Stimulated activated CD8-positive, alpha-beta memory T cell treated with anti-CD3 and anti-CD28 coated beads, Interleukin-7, amount 100 ng/mL, for 24 hours (primary cell): ENCODE measurements at places on chromosomes 4 and X.
A peak's percentile ranks its signal among the peaks of the same experiment; 100 is the strongest.

DNA sequence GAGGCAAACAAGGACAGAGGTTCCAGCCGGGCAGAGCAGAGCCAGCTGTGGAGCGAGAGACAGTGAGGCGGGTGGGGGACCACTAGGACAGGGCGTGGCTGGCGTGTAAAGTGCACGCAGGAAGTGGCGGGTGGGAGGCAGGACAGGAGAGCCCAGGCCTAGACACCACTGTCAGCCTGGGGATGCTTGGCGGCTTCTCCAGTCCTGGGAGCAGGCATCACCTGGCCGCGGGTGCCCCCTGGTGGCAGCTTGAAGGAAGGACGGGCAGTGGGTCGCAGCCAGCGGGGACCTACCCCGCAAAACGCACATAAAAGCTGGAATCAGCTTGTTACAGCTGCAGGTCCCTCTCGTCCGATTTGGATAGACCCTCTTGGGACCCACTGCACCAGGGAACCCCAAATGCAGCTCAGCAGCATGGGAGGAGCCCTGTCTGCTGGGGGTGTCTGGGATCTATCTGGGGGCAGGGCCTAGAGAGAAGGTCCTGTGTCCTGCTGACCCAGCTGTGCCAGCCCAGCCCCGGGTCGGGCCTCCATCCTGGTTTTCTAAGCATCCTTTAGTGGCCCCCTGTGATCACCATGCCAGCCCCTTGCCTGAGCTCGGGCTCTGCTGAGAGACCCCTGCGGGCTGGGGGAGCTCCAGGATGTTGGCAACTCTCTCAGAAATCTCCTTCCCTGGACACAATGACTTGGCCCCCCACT lies 57.7 kb downstream of the WFS1 start:
- peak; percentile 71 for DNase-seq

- DNase-seq, result no peak
Measured at GRCh38 chrX:21757960-21758359, at the start of gene SMPX. TSS of gene SMPX (minus strand) at chrX:21758116. CDS start at chrX:21754290, 3,826 bp downstream.

DNA sequence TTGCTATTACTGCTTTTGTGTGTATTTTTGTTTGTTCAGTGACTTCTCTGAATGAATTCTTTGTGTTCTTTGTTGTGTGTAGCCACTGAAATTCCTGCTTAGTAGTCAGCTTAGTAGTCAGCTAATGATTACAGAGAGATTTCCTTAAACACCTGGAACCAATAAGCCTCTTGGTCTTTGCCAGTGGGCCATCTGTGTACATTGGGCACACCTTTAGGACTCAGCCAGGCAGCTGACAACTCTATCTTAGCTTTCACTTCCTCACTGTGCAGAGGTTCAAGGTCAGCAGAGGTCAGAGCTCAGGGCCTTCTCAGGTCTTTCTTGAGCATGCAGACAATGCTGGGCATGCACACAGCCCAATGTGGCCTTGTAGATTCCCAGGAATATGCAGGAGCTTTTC lies 59.3 kb downstream of the RWDD4 start:
- no peak for DNase-seq

- DNase-seq, result no peak
Measured at GRCh38 chr4:186807808-186808629, 84.4 kb upstream of the FAT1 start.

GRCh38 chr4:111546881-111547280 lies 598.4 kb upstream of the FAM241A start:
- DNase-seq, result no peak

DNA sequence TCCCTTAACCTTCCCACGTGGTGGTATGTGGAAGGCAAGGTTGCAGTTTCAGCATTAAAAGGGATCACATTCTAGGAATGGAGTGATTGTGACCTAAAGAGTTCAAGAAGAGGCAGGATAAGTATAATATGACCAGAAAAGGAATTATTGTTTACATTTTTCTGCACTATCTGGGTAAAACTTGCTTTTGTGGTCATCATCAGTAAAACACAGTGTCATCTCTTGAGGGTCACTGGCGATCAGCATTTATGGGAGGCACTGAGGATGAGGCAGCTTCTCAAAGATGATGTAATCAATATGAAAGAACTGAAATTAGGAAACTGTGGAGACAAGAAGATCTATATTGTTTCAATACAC lies 88.7 kb downstream of the CFAP299 start:
- no peak for DNase-seq

DNA sequence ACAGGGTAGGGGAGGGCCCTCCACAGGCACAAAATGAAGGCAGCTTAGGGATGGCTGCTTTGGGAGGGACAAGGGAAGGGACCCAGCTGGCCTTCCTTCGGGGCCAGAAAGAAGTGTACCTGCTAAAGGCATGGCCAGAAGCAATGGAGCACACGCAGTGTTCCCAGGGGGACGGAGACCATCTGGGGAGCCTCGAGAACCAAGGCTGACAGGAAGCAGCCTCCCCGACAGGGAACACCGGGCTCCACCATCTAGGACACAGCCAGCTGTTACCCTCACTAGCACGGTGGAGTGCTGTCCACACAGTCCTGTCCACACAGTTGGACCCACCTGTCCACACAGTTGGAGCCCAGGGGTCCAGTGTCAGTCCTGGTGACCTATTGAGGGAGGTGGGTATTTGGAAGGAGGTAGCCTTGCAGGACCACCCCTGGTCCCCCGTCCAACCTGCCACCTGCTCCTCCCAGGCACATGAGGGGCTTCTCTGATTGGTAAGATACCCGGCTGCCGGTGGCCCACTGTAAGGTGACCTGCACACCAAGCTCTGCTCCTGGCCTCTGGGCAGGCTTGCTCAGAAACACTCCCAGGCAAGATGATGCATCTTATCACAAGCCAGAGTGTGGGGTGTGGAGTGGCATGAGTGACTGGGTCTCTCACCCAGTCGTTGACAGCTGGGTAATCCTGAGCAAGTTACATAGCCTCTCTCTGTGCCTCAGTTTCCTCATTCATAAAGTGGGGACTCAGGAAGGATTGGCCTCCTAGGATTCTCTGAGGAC lies 20.5 kb upstream of the AFAP1 start:
- no peak for DNase-seq

- DNase-seq, result no peak
Measured at GRCh38 chrX:1587161-1587560, 4.2 kb upstream of the AKAP17A start.

DNA sequence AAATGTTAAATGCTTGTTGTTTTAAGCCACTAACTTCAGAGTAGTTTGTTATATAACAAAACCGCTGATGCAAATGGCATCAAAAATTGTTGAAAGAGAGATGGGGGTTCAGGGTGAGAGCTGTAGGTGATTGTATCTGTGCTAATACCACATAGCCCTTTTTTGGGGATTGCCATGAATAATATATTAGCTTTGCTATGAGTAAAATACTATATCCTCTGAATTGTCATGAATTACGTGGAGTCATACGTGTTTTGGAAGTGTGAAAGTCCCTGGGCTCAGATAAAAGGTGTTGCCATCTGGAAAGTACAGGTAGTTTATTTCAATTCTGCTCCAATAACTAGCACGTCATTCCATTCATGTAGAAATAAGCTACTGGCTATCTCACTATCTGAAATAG lies 30.6 kb downstream of the DYNLT3 start:
- DNase-seq, result no peak

DNA sequence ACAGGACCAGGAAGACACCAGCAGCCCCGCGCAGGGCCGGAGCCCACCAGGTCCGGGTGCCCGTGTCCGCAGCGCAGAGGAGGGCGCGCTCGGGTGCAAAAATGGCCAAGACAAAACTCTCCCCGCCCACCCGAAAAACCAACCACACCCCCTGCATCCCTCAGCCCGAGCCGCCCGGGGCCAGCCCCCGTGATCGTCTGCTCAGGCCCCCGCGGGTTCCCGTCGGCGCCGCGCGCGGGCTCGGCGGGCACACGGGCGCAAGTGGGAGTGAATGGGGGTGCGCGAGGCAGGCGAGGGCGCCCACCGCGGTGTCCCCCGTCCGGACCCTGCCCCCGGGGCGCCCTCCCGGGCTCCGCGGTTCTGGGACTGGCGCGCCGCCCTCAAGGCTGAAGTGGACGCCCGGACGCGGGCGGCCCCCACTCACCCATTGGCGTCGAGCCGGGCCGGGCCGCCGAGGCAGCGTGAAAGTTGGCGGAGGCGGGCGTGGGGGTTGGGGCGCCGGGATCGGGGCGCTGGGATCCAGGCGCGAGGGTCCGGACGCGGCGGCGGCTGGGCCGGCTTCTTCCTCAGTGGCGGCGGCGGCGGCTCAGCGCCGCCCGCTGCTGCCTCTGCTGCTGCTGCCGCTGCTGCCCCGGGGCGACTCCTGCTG lies 393 bp downstream of the SH3KBP1 start:
- no peak for DNase-seq

- DNase-seq, result no peak
Measured at GRCh38 chr4:94603170-94603747, 151.5 kb downstream of the PDLIM5 start.

DNA sequence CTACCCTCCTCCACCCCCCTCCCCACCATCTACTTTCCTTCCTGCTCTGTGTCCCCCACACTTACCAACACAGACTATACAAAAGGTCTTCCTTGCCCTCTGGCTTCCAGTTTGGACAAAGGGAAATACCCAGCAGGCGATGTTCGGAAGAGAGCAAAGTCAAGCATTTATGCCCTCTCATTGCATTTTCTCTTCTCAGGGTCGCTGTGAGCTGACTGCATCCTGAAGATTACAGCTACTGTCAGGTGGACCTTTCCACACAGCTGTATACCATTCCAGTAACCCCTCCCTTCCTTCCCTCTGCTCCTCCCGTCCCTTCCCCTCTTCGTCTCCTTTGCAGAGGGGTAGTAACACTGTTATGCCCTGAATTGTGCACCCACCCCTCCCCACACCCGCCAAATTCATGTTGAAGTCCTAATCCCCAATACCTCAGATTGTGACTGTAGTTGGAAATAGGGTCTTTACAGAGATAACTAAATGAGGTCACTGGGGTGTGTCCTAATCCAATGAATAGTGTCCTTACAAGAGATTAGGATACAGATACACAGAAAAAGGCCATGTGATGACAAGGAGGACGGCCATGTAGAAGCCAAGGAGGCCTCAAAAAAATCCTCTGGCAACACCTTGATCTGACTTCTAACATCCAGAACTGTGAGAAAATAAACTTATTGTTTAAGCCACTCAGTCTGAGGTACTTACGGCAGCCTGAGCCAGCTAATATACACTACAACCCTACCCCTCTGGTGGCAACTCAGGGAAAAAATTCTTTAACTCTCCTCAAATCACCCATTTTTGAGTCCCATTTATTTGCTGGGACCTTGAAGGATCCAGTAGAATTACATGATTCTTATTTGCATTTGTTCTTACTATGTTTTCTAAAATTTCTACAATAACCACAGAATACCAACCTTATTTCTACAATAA lies 11.7 kb downstream of the MORF4L2 start:
- no peak for DNase-seq

DNA sequence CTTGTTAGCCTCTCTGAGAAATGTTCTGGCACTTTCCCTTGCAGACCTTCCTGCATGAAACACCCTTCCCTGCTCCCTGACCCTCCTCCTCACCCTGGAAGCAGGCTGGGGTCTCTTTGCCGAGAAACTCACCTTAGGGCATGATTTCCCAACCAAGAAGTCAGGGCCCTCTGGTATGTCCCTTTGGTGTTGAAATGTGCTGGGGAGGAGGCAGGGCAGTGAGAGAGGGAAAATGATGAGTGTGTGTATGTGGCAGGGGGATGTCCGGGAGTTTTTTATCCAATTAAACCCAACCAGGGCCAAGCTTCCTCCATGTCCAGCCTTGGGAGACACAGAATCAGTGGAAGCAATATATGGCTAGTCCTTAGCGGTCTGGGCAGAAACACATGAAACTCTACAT lies 5.1 kb downstream of the ELF4 start:
- DNase-seq, result no peak

DNA sequence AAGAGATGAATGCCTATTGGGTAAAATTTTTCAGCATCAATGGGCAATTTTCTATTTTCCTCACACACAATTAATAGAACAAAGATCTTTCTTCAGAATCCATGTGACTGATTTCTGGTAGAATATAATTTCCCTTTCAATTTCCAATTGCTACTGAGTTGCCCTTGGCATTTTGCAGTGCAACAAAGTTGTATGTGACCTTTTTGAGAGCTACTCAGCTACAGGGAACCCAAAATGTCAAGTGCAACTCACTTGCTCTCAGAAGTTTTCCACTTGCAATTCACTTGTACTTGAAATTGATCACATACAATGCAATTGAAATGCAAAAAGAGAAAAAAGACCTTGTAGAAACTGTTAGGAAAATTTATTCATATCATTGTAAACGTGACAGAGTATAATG lies 245.5 kb downstream of the BANK1 start:
- no peak for DNase-seq

DNA sequence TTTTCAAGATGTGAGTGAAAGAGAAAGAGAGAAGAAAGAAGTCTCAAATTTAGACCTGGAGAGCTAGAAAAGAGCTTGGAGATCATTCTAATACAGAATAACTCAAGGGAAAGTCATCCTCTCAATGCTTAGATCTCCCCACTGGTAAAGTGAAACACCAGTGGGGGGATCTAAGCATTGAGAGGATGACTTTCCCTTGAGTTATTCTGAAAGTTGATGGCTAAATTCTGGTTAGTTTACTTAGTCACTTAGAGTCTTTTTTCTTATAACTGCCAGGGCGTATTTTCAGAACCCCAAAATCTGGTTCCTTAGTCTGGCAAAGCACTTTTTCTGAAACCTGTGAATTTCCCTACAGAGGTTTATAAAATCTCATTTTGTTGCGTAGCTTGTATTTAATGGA lies 198.6 kb downstream of the ARHGAP24 start:
- DNase-seq, result no peak

- DNase-seq, result no peak
Measured at GRCh38 chrX:46838486-46838870, 1.6 kb downstream of the RP2 start.

- no peak for DNase-seq
Measured at GRCh38 chr4:72325215-72325614, 243.8 kb downstream of the ADAMTS3 start.

- no peak for DNase-seq
Measured at GRCh38 chr4:105357258-105357980, 116.4 kb downstream of the PPA2 start.
